ENCODE measurements at places on chromosomes 3 and 15.
A peak's percentile ranks its signal among the peaks of the same experiment; 100 is the strongest.

DNA sequence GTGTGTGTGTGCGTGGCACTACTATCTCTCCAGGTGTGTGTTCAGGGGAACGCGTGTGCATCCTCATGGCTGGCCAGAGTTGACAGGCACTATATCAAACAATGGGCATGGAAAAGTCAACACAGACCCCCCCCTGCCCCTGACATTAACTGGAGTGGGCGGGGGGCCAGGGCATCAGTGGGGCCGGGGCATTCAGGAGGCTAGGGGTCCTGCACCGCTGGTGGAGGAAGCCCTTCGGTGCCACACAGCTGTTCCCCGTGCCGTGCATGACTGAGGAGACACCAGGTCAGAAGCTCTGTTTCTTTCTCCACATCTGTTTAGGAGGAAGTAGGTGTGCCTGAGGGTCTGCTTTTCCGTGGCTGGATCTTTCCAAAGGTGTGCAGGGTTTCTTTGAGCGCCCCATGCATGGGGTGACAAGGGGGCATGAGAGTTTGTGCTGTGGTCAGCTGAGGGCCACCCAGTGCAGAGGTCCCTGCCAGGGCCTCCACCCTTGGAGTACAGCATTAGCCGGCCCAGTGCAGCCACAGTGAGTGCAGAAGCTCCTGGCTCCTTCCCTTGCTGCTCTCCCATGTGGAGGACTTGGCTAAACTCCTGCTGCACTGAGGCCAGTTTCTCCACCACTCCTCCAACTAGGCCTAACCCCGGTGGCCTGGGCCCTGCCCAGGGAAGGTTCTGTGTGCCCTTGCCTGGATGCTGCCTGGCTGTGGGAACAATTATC is 7.5 kb downstream of the C3orf22 start:
- no peak for DNase-seq

- DNase-seq, result peak; percentile 42
Observed at GRCh38 chr15:60128000-60128376, 123.9 kb downstream of the FOXB1 start.

DNA sequence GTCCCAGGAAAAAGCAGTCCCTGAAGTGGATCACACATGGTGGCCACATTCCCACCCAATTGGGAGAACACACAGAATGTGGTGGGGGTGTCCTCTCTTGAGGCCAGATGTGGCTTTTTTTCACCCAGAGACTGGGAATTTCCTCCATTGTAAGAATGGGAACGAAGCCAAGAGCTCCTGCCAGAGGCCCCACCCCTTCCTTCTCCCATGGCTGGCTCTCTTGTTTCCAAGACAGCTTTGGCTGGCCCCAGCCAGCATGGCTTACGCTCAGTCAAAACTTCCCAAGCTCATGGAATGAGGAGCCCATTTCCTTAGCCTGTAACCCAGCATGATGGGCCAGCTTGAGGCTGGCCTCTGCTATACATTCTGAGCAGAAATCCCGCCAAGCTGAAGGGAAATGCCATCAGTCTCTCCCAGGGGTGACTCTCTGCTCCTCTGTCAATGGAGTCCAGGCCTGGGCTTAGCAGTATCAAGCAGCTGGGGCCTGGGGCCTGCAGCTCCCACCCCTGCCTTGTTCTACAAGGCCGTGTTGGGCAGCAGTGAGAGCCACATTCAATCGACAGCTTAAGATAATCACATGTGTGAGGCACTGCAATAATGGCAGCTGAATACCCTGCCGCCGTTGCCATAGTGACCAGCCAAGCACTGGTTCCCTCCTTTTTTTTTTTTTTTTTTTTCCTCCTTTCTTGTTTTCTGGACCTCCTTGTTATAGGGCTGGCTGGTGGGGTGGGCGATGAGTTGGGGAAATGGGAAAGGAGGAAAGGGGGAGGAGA is 142.4 kb downstream of the EPHB1 start:
- DNase-seq, result no peak

DNA sequence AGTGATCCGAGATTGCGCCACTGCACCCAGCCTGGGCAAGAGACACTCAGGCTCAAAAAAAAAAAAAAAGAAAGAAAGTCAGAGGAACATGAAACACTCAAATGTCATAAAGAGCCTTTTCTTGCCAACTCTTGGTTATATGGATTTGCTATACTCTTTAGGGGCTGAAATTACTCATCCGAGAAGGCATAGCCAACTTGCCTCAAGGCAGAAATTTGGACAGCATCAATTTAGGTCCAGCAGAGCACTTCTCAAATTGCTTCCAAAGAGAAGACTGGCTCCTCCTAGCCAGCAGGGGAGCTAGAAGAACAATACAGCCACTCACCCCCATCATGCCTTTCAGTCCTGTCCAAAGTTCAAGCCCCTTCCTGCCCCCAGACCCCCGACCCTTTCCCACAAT is 43.8 kb downstream of the OSBPL10 start:
- no peak for DNase-seq

- DNase-seq, result no peak
Observed at GRCh38 chr3:22908989-22909507, 294.1 kb upstream of the UBE2E2 start.

GRCh38 chr3:29559741-29560465 is 279.0 kb downstream of the RBMS3 start:
- no peak for DNase-seq

DNA sequence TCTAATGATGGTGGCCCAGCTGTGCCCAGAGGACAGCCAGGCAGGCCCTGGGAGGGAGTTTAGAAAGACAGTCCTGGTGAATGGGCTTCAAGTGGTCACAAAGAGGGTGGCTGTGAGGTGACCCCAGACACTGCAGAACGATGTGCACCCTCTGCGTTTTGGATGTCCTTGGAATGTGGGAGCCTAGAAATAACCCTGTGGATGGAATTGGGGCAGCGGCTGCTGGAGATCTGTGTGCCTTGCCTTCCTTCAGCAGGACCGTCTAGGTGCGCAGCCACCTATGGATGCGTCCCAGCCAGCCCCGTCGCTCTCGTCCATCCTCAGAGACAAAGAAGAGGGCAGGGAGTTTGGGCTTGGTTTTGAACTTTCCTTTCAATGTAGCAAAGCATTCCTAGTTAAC is 46.5 kb downstream of the KLHL25 start:
- DNase-seq, result no peak

DNA sequence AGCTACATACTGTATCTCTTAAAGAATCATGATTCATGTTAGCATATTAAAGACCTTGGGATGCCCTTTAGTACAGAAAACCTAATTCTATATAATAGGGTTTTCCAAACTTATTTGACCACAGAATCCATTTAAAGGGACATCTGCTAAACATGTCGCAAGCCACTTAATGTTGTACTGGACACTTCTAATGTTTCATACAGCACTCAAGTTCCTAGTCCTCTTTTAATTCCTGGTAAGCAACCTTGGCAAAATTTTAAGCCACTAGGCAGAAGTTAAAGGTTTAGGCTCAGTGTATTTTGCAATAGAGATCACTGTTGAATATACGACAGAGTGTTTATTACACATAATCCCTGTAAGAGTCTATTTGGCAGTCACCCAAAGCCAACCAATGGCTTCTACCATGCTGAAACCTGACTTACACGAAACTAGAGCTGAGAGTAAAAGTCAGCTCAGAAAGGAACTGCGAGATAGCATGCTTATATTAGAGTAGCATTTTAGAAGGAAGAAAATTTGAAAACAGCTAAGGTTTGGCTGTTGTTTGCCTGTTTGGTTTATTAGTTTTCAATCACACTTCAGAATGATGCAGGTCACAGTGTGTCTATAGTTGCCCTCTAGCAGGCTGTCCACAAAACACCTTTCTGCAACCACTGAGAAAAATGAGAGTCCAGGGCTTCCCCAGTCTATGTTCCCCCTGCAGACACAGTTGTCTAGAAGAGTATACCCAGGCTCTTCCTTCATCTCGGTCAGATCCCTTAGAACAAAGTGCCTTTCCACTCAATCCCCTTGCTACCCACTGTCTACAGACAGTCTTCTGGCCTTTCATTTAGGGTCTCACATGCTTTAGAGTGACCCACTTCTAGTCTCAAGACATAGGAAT is 104.4 kb downstream of the FMN1 start:
- peak; percentile 67 for DNase-seq

GRCh38 chr3:130291148-130291547 is 54.3 kb upstream of the COL6A5 start:
- no peak for DNase-seq

GRCh38 chr3:180929376-180929775 is 16.9 kb downstream of the FXR1 start:
- no peak for DNase-seq

- DNase-seq, result no peak
Observed at GRCh38 chr3:107323723-107324122, 53.5 kb upstream of the CCDC54 start.

- no peak for DNase-seq
Observed at GRCh38 chr3:25437953-25438352, 9.9 kb downstream of the RARB start.

DNA sequence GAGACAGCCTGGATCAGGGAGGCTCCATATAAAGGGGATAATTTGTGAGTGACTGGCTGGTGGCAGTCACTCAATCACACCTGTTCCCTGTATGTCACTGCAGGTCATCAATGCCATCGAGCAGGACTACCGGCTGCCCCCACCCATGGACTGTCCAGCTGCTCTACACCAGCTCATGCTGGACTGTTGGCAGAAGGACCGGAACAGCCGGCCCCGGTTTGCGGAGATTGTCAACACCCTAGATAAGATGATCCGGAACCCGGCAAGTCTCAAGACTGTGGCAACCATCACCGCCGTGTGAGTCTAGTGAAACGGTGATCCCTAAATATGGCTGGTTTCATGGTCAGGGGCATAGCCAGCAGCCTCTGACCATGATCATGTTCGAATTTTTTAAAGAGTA is 453.2 kb downstream of the EPHB1 start:
- no peak for DNase-seq

- DNase-seq, result no peak
Observed at GRCh38 chr3:56219894-56220805, 248.1 kb downstream of the ERC2 start.

DNA sequence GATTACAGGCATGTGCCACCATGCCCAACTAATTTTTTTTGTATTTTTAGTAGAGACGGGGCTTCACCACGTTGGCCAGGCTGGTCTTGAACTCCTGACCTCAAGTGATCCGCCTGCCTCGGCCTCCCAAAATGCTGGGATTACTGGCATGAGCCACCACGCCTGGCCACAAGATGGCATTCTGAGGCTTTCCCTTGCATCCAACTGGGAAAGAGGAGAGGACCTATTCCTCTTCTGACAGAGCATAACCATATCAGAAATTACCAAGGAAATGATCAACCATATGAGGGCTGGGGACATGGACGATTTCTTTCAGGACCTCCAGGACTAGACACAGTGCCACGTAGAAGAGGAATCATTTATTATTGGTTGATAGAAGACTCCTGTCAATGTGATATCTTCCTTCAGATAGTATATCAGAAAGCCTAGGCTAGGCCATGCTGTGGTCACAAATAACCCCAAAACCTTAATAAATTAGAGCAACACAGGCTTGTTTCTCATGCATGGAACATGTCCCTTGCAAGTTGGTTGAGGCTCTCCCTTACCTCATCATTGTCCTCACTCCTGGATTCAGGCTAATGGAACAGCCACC is 372.3 kb upstream of the IL12A start:
- peak; percentile 66 for DNase-seq

GRCh38 chr3:111210866-111211564 is 139.4 kb downstream of the NECTIN3 start:
- DNase-seq, result no peak

DNA sequence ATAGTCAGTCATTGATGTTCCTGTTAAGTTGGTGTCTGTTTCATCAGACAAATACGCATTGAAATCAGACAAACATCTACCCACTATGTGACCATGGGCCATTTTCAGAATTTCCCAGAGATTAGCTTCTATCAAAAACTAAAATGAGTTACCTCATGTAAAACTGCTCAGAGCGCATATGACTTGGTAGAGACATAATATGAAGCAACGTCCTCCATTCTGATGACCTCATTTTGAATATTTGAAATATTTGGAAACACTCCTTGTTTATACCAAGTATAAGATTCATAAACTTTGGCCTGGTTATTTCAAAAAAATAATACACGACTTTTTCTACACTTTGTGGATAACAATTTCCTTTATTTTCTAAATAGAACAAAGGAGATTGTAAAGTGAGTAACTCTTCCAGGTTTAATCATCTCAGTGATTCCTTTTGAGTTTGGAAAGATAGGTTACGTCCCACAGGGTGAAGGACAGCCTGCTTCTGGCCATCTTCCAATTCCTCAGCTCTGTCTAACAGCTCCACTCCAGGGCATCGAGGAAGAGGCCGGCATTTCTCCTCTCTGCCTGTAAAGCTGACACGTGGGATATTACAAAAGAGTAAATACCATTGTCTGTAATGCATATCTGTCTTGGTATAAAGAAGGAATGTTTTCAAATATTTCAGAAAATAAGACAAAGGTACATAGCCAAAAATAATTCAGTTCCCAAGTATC is 122.6 kb downstream of the CADM2 start:
- peak; percentile 38 for DNase-seq

- no peak for DNase-seq
Observed at GRCh38 chr3:43755516-43756200, 64.9 kb downstream of the ABHD5 start.

DNA sequence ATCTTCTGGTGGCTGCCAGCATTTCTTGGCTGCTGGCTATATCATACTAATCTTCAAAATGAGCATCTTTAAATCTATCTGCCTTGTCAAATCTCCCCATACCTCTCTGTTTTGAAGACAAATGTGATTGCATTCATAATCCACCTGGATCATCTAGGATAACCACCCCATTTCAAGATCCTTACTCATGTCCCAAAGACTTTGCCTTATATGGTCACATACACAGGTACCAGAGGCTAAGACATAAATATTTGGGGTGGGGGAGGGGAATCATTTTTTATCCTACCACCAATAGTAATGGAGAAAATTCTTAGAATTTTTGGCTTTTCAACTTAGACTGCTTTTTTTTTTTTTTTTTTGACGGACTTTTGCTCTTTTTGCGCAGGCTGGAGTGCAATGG is 970.8 kb downstream of the PLOD2 start:
- DNase-seq, result no peak

DNA sequence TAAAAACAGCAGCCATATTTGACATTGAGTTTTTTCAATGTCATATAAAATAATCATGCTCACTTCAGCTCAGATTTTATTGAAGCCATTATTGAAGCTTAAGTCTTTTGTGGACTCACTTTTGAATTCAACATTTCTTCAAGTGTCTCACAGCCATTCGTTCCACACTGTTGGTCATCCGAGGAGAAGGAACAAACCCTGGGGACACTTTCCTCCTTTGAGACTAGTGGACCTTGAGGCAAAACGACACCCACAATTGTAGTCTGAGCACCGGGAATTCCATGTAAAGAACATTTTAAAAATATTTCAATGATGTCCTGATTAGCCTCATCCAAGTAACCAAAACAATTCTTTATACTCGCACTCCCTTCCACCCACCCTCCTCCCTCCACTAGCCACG is 174.7 kb downstream of the CD47 start:
- DNase-seq, result no peak

DNA sequence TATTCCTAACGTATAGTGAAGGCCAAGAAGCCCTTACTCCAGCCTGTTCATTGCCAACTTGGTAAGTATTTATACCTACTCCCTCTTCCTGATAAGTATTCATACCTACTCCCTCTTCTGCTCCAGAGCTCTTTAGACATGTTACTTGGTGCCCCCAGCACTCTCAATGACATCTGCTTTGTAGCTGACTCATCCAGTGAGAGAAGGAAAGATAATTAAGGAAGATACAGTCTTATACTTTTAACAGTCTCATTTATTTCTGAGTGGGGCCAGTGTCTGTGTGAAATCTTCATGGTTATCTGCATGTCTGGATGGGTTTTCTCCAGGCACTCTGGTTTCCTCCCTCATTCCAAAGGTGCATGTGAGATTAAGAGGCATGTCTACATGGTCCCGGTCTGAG is 698.7 kb downstream of the FHIT start:
- DNase-seq, result no peak

GRCh38 chr3:85670634-85671205 is 711.9 kb downstream of the CADM2 start:
- DNase-seq, result no peak

- no peak for DNase-seq
Observed at GRCh38 chr15:47932261-47932660, 188.5 kb upstream of the SLC24A5 start.

All from fibroblast of pulmonary artery (primary cell).